SK-N-SH (cell line): ENCODE measurements at places on chromosomes 2 and 18. TPM values are rescaled to one million over a fixed set of nuclear protein-coding genes. Genes with fewer than 3 reads are reported as not detected.
A peak's percentile ranks its signal among the peaks of the same experiment; 100 is the strongest.

- no peak for DNase-seq
Observed at GRCh38 chr2:160308915-160309314, 108.8 kb upstream of the ITGB6 start.

- peak; percentile 78 for DNase-seq
Observed at GRCh38 chr2:235779444-235779896, 285.6 kb downstream of the AGAP1 start.

DNA sequence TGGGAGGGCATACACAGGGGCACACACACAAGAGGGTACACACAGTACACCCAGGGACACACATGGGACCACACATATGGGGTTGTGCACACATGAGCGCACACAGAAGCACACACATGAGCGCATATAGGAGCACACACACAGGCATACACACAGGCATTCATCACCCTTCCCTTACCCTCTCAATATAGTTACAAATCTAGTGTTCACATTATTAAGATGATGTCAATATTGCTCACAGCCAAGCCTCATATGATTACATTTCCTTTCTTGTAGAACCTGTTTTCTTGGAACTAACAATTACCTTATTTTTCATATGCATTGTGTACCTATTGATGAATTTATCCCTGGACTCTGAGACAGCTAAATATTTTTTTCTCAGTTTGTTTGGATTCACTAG is 156.7 kb downstream of the FHOD3 start:
- no peak for DNase-seq

DNA sequence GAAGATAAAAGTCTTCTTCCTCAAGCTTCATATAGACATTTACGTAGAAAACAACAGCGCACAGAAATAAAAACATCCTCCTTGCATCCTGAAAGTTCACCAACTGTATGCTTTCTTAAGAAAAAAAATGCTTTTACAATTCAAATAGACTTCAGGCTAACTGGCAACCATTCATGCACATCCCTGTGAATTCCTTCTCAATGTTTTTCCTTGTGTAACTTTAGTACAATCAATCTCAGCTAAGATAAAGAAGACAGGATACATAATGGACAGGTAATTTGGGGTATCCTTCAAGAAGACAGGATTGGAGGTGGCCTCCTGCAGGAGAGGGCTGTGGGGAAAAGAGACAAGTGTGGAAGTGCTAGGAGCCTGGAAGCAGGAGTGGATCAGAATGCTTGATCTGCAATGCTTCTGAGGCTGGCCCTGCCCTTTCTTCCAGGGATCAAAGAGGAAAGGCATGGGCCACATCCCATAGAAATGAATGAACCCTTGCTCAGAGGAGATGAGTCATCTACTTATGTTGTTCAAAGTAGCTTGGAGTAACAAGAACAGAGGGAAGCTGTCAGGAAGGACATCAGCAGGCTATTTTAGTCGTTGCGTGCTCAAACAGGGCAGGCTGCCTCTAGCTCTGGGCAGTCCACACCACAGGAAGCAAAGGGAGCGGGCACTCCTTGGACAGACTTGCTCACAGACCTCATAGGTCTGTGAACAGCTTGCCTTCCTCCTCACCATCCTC is 126.6 kb downstream of the TMEM131 start:
- DNase-seq = no peak

GRCh38 chr2:204201507-204201906 is 264.9 kb downstream of the ICOS start:
- DNase-seq = no peak

GRCh38 chr2:58378152-58378551 is 137.0 kb upstream of the FANCL start:
- DNase-seq = no peak

GRCh38 chr2:23507267-23508065 is 122.5 kb downstream of the KLHL29 start:
- no peak for DNase-seq

GRCh38 chr18:11950824-11951223 is 30.5 kb upstream of the IMPA2 start:
- no peak for DNase-seq

DNA sequence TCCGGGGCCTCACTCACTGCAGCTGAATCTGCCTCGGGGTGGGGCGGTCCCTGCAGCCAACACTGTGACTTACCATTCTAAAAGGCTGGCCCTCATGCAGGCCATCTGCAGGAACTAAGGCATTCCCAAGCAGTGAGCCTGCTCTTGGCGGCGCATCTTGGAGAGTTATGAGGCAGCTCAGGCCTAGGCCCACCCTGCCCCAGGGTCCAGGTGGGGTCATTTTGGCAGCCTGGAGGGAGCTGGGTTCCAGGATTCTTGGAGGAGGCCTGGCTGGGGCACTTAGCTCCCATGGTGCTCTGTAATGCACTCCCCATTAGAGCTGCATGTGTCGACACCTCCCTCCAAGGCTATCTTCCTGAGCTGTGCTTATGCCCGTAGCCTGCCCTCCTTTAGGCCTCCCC is 14.8 kb upstream of the BIN1 start:
- DNase-seq = no peak

DNA sequence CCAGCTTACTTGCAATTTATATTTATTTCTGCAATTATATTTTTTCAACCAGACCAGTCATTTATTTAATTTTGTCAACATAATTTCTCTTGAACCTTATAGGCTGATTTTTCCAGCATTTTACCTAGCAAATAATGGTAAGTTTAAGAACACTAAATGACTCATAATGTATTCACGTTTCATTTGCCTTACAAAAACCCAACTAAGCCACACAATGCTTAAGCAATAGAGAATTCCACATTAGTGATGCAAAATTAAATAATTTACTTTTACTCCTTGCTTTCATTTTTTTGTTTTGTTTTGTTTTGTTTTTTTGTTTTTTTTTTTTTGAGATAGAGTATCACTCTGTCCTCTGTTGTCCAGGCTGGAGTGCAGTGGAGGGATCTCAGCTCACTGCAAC is 110.4 kb upstream of the VRK2 start:
- DNase-seq = no peak

DNA sequence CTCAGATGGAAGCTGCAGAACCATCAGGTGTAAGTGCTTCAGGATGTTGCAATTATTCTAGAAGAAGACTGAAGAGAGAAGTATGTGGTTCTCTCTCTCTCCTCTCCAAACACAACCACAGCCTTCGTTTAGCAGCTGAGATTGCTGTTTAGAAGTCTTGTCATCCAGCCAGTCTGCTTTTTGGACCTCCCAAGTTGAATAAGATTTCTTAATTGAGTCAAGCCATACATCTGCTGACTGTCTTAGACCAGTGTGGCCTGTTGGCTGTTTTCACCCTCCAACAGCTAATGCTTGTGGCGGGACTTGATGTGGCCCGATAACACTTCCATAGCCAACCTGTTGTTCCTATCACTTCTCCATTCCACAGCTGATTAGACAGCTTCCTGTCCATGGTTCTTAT is 91.3 kb upstream of the TMEM17 start:
- no peak for DNase-seq

DNA sequence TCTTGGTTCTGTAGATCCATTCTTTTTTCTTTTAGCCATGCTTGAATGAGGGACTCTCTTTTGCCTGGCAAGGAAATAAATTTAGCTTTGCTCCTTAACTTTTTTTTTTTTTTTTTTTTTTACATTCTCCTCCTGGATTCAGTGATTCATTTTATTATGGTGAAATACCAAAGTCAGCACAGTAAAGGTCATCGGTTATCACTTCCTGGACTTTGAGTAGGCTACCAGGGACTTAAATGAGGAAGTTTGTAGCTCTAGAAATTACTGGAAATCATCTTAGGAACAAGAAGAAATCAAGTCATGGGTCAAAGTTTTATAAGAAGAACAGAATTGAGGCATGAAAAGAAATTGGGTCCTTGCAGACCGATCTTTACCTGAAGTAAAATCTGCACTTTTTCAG is 75.0 kb downstream of the SOCS6 start:
- no peak for DNase-seq

- no peak for DNase-seq
Observed at GRCh38 chr2:53770264-53770663, 2.7 kb downstream of the CHAC2 start.

DNA sequence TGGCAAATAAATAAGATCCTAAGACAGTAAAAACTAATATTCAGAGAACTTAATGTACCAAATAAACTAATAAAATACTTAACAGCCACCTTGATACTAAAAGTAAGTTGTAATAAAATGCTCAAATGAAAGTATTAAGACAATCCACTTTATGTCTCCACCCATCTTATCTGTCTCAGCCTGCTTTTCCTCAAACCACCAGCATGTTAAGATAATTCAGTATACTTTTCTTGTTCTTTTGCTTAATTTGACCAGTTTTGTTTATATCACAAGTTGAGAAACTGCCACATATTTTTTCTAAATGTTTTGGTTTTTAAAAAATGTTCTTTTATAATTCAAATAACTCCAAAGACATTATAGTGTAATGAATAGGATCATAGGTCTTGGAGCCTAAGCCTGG is 142.0 kb downstream of the MBD5 start:
- DNase-seq = no peak

DNA sequence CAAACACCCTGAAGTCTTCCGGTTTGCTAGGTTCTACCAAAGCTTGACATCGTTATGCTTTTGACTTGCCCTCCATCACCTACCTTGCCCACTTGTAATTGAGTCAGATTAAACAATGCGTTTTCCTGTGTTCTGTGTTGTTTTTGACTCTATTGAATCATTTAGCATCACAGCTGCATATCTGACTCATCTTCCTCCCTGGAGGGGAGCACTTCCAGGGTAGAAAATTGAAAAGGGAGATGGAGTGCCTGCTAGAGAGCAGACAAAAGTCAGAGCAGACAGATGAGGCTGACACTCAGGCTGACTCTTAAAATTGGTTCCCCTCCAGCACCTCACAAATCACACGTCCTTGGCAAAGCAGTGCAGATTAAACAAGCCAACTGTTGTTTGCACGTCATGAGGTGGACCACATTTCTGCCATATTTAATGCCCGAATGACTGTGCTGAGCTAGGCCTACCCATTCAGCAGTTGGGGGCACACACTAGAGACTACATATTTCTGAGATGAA is 2.2 kb downstream of the MPP4 start:
- DNase-seq = no peak

- no peak for DNase-seq
Observed at GRCh38 chr2:231033147-231034132, 3.9 kb upstream of the C2orf72 start.

- DNase-seq = no peak
Observed at GRCh38 chr2:102176172-102176571, 10.7 kb upstream of the IL1RL2 start.

DNA sequence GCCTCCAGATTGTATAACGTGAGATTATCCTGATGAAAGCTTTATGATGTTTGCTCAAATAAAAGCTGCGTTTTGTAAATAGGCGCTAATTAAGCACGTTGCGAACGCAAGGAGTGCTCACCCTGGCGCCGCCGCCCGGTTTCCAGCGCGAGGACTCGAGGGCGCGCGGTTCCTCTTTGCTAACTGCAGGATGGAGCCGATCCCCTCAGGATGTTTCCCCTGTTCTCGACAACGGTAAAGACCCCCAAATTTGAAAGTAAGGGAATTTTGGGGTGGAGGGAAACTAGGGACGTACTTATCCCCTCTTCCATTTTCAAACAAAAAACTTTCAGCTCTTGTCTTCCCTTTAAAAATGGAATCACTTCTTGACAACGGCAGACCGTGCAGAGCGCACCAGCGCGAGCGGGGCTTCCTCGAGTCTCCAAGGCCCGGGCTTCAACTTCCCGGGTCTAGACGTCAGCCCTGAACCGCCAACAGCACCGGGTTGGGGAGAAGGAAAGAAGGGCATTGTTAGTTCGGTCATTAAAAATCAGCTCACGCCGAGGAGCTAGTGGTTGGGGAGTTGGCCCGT is 1.1 kb upstream of the GBX2 start:
- peak; percentile 45 for DNase-seq

DNA sequence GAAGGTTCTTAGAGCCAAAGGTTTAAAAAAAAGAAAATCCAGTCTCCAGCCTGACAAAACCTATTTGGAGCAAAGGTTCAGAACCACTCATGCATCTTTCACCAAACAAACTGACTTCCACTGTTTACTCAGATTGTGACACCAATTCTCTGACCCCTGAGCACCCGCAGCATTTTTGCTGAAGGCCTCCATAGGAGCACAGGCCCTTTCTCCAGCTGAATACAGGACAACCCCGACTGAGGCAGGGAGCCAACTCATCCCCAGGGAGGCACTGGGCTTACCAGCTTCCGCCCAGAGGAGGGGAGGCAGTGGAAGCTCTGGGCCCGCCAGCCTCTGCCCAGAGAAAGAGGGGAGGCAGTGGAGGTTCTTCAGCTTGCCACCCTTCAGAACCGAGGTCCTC is 51.0 kb upstream of the CNGA3 start:
- no peak for DNase-seq

DNA sequence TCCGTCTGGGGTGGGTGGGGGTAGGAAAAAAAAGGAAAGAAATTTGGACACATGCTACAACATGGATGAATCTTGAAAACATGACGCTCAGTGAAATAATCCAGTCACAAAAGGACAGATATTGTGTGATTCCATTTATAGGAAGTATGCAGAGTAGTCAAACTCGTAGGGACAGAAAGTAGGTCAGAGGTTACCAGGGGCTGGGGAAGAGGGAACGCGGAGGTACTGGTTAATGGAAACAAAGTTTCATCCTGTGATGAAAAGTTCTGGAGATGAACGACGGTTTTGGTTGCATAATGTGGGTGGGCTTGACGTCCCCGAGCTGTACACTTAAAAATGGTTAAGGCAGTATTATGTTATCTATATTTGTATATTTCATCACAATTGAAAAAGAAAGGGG is 4.5 kb upstream of the SFTPB start:
- DNase-seq = no peak

DNA sequence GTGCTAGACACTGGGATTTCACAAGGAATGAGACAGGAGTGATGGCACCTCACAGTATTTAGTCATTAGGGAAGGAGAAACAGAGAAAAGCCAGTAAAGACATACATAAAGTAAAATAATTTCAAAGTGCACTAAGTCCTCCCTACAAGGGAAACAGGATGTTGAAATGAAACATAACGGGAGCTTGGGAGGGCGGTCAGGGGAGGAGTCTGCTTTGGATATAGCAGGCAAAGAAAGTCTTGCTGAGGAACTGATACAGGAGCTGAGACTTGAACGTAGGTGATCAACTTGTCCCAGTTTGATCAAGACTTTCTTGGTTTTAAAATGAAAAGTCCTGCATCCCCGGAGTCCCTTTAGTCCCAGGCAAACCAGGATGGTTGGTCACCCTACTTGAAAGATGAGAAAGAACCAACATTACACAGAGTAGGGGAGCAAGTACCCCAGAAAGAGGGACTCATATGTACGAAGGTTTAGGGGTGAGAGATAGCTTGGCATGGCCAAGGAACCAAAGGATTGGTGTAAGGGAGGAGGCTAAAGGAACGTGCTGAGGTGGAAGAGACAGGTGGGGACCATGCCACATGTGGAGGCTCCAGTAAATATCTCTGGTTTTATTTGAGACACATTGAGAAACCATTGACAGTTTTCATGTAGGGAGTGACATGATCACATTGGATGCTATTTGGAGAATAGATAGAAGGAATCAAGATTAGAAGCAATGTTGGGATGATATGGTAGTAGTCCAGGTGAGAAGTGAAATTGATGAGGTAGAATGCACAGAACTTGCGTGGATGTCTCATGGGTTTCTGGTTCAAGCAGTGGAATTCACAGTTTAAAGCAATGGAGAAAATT is 28.4 kb downstream of the FBXO48 start:
- no peak for DNase-seq

The FHL2 gene
- polyA plus RNA-seq = 31.7 and 33.1 TPM in 2 replicates

The GALR1 gene
- not detected in 2 replicates for polyA plus RNA-seq

The ADRA2B gene
- polyA plus RNA-seq = not detected in 2 replicates

The C2orf81 gene
- 1.2 and 2.5 TPM in 2 replicates for polyA plus RNA-seq

The CRYGC gene
- 0.21 and 0.31 TPM in 2 replicates for polyA plus RNA-seq

The CLASP1 gene
- polyA plus RNA-seq = 4.9 TPM in 2 replicates
